ENCODE measurements at places on chromosomes 1 and 21.

- DNase-seq: no peak
Observed at GRCh38 chr1:153395136-153395685, 4.3 kb upstream of the S100A8 start.

DNA sequence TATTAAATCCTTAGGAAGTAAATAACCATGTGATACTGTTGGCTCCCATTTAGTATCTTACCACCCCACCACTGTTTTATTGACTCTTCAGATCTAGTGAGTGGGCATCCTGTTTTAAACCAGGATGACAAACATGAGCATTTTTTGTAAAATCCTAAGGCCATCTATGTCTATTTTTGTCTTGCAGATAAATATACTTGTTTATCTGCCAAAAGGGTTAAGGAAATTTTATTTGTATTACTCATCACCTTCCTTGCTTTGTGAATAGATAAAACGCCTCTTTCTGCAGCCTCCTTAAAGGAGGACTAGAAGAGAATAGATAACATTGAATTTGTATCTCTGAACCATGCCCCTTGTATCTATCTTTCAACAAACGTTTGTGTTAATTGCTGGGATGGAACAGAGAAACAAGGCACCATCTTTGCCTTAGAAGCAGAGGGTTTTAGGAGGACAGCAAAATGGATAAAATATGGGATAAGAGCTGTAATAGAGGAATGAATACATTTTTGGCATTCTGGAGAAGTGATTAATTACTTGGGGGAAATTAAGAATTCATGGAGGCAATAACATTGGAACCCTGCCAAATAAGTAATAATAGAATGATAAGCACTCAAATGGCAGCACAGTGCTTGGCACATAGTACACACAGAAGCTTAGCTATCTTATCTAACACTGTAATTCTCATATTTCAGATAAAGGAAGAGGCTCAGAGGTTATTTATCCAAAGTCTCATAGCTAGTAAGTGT lies 14.7 kb downstream of the YTHDF2 start:
- DNase-seq: no peak

- DNase-seq: no peak
Observed at GRCh38 chr1:28374297-28374696, 4.8 kb downstream of the PHACTR4 start.

DNA sequence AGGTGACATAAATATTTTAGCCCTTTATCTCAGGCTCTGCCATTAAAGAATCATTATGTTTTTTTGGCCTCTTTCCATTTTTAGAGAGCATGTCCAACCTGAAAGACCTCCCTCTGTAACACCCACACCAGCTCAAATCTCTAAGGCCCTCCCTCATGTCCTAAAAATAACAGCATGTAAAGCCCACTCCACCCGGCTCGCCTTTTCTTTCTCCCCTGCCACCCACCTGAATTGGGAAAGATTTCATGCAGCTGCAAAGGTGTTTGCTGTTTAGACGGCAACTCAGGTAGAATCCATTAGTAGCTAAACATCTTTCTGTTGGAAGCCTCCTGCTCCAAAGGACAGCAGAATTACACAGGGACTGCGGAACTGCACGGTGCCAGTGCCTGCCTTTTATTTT lies 79.9 kb downstream of the DMRTA2 start:
- DNase-seq: no peak

Data from CD4-positive, alpha-beta T cell treated with Interleukin-10 for 1 hour (primary cell).